Femur (tissue), 1 donor: ENCODE measurements at places on chromosomes 6 and 20.

DNA sequence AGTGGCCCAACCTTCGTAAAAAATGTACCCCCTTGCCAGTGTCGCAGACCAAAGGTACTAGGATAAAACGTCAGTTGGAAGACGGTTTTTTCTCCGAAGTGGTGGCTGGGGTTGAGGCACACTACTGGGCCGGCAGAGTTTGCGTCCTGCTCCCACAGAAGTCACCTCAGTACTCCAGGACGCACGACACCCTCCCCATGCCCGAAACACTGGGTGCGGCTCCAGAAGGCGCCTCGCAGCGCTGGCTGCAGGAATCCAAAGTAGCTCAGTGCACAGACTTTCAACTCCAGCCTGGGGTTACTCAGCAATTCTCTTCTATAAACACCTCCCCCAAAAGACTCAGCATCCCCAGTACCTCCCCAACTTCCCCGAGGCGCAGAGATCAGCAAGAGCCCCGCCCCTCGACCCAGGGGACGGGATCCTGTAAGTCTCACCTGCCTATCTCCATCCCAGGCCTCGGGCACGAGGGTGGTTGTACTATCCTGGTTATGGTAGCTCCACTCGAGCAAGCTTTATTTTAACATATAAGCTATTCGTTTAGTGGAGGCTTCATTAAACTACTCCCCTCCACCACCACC, 88.2 kb downstream of the ZFP64 start:
- peak; percentile 43 for DNase-seq

DNA sequence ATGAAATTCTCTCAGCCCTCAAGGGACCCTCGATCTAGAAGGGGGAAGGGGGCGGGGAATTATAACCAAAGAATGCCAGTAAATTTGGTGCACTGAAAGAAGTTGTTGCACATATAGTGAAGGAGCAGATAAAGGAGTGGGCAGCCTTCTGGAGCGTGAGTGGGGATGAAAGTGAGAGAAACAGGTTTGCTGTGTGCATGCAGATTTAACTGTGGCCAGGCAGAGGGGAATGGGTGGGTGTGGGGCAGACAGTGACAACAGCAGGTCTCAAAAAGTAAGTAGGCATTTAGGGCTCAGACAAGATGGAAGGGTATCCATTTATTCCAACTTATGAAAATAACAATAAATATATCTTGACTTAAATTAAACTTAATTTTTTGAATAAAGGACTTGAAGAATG, 149.1 kb downstream of the KCNQ5 start:
- DNase-seq: no peak

GRCh38 chr20:48192109-48192508, 406.8 kb upstream of the SULF2 start:
- no peak for DNase-seq

DNA sequence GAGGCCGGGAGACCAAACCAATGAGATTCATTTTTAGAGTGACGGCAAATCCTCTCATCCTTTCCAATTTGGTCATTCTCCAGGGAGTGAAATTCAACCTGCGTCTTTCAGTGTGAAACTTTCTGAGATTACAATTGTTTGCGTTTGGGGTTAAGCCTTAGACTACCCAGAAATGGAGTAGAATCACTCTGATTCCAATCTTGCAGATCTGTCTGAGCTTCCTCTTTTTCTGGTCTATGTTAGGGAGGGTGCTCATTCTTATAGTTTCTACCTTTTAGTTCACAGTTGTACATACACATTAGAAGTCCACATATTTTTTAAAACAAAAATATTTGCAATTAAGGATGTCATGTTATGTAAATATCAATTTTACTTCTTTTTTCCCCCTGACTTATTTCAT, 183.0 kb upstream of the PHACTR1 start:
- no peak for DNase-seq

DNA sequence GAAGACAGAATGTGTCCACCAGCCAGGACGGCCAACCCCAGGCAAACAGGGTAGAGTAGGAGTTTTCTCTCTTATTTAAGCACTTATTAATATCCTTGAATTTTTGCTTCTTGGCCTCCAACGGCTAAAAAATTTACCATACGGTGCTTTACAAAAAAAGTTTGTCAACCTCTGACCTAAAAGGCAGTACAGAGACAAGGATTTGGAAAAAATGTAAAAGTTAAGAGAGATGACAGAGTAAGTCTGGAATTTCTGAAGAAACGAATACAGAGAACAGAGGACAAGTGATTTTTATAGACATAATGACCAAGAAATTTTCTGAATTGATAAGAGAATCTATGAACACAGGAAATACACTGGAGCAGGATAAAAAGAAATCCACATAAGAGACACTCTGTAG, 10.2 kb downstream of the OSER1 start:
- DNase-seq: no peak

DNA sequence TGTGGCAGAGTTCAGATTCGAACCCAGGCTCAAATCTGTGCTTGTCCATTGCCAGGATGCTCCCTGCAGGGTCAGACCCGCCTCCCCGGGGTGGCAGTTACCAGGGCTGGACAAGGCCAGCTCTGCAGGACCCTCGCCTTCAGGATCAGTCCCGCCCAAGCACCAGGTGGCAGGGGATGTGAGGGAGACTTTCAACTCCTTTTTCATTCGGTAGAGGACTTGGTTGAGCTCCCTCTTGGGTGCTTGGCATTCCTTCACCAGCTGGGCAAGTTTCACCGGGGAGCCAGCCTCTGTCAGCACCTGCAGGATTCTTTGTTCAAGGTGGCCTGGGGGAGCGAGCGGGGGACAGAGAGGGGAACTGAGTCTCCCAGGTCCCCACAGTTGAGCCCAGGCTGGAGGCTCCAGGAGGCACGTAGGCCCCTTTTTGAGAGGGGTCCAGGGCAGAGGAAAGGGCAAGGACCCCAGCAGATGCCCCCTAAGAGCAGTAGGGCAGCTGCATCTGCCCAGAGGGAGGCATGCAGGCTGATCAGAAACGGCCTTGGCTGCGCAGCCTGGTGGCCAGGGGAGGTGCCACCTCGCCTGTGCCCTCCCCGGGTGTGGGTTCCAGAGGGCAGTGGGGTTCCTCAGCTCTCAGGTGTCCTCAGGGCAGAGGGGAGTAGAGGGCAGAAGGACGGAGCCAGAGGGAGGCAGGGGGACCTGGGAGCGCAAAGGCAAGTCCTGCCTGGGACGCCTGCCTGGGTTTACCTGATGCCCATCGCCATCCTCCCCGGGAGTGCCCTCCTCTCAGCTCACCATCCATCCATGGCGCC, 3.9 kb downstream of the ZBP1 start:
- DNase-seq: no peak

DNA sequence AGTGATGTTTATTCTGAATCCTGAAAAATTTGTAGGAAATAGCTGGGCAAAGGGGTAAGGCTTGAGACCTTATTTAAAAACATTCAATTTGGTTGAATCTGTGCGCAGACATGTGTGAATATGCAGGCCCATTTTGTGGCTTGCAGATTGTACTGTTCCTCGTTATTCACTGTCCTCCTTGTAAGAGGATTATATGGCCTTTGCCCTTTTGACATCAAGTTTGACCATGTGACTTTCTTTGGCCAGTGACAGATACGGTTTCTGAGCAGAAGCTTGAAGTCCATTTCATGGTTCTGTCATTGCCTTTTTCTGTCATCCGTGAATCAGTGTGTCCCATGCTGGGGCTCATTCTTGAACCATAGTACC, 13.4 kb downstream of the AFDN start:
- no peak for DNase-seq

- DNase-seq: no peak
Observed at GRCh38 chr6:148258868-148259267, 83.8 kb upstream of the SASH1 start.

- no peak for DNase-seq
Observed at GRCh38 chr20:57082357-57082945, 184.0 kb downstream of the BMP7 start.

GRCh38 chr6:87738744-87739143, 36.7 kb upstream of the AKIRIN2 start:
- no peak for DNase-seq

DNA sequence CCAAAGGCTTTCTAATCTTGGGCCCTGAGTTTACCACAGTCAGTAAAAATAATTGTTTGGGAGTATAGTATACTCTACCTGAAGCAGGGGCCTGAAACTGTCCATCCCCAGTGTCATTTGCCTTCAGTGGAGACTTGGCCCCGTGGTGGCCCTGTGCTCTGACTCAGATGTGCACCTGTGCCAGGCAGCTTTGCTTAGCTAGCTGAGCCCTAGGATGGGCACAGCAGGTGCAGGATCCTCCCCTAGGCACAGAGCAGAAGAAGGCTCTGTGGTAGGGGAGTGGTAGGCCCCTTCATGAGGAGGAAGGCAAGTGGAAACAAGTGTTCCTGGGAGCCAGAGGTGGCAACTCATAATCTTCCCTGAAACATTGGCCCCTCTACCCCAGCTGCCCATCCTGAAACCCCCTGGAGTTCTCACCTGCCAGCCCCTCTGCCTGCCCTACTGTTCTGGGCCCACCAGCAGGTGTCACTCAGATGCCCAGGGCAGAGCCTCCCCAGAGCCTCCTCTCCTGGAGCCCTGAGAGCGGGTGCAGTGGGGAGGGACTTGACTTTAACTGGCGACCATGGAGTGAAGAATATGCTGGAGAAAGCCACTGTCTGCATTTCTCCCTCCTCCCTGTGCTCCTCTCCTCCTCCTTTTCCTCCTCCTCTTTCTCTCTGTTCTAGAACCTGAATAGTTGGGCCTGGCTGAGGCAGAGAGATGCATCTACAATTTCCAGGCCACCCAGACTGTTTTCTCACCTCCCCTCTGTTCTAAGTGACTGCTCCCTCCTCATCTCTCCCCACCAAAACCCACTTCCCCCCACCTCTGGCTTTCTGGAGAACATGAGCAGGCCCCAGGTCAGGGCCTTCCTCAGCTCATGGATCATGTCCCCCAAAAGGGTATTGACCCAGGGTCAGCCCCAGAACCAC, 2.9 kb downstream of the CPNE5 start:
- no peak for DNase-seq

- DNase-seq: no peak
Observed at GRCh38 chr20:1337441-1337840, 8.5 kb upstream of the SDCBP2 start.

DNA sequence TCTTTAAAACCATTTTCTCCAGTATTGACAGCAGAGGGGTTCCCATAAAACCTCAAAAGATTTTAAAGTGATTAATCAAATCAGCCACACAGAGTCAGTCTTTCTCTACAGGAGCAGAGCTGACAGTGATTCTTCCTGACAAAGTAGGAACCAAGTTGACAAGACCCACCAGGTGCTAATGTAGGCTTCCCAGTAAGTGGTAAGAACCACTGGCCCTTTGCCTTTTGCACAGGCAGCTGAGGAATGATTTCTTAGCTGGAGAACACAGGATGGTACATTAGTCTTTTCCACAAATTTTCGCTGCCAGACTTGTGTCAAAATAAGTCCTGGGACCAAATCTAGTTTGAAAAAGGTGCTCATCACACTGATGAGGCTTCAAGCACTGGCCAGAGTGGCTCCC, 95.8 kb downstream of the ARMC2 start:
- no peak for DNase-seq

GRCh38 chr6:134358320-134358719, 40.4 kb upstream of the SGK1 start:
- DNase-seq: no peak

- no peak for DNase-seq
Observed at GRCh38 chr6:85389151-85389797, 60.6 kb upstream of the NT5E start.
